Astrocyte of the cerebellum (primary cell): ENCODE measurements at places on chromosomes 5 and 9.
A peak's percentile ranks its signal among the peaks of the same experiment; 100 is the strongest.

DNA sequence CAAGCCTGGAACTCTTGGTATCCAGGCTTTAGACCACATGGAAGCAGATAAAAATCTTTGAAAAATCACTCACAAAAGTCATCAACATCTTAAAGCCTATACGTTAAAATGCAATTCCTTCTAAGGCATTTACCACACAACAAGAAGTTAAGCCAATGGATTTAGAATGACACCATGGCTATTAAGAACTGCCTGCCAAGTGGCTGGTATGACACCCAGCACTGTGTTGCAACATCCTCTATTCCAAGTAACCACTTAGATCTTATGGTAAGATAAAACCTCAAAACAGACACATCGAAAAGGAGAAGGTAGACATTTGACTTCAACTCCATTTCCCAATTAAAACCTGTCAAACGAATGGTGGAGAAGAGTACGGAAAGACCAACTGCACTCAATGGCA is 344.2 kb upstream of the SLC30A5 start:
- DNase-seq, result no peak

- no peak for DNase-seq
Observed at GRCh38 chr9:135023088-135023785, 64.2 kb upstream of the OLFM1 start.

- DNase-seq, result no peak
Observed at GRCh38 chr9:69086769-69087168, 51.2 kb downstream of the FXN start.

- DNase-seq, result no peak
Observed at GRCh38 chr9:130785940-130786508, 49.0 kb upstream of the ABL1 start.

DNA sequence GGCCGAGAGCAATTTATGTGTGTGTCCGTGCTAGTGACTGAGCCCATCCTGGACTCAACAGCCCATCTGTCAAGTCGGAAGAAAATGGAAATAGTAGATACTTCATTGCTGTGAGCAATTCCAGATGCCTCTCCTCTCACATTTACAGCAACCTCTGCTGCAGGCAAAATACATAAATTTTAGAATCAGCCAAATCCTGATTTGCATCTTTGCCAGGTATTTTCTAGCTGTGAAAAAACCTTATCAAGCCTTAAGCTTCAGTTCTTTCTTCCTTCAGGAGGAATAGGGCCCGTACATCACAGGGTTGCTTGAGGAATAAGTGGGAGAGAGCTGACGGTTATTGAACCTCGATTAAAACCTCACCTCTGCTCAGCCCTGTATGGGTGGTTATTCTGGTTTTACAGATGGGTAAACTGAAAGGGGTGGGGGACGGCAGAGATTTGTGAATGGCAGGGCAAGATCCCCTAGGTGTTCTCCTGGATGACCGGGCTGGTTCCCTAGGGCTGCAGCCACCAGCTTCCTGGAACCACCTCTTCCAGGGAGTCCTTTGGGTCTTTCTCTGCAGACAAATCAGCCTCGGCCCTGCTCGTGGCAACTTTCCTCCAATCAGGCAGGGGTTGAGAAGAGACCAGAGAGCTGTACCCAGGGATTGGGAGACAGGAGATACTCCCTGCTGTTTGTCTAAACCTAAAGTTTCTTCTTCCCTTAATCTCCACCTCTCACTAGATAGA is 5.3 kb upstream of the MSX2 start:
- DNase-seq, result no peak

DNA sequence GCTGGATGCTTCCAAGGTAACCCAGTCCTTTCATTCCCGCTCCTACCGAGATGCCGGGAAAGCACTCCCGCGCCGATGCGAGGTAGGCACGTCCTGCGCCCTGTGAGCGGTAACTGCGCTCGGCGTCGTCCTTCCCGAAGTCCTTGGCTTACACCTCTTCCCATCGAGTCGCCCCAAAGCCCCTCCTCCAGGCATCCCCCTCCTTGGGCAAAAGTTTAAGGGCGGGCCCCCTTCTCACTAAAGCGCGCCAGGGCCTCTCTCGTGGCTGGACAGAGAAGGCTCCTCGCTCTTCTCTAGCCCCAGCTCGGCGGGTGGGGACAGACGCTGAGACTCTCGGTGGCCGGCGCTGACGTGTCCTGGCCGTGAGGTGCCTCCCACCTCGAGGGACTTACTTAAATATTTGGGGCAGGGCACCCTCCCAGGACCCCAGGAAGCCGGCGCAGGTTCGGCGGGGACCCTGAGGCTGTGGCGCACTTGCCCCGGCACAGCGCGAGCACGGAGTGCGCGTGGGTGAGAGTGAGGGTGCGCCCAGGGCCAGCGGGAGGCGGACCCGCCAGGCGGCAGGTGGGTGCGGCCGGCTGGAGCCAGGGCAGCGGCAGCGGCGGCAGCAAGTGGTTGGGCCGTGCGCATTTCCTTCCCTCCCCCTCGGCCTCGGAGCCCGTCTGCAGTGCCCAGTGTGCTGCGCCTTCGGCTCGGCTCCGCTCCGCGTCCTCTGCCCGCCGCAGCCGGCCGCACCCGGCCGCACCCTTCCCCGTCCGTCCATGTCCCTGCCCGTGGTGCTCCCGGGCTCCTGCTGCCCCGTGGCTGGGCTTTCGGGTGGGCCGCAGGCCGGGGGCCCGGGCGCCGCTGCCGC is at the start of gene ENTREP1:
Gene ENTREP1, plus strand, starts transcription at position 667 of the 853 bp plus-strand sequence. Its CDS starts 95 bp downstream, at position 762.
- no peak for DNase-seq

DNA sequence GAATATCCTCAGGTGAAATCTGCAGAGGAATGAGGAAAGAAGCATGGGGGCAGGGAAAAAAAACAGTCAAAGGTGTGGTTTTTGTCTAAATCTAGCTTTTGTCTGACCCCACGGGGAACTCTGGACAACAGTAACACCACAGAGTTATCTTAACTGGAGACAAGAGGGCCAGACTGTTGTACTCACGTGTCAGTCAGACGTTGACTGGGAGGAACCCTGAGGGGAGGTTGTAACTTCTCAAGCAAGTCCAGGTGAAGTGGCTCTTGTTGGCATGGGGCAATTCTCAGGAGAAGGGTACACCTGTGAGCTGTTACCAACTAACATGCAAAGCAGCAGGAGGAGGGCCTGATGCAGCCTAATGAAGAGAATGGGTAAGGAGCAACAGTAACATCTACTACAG is 44.1 kb upstream of the SHISAL2B start:
- no peak for DNase-seq

DNA sequence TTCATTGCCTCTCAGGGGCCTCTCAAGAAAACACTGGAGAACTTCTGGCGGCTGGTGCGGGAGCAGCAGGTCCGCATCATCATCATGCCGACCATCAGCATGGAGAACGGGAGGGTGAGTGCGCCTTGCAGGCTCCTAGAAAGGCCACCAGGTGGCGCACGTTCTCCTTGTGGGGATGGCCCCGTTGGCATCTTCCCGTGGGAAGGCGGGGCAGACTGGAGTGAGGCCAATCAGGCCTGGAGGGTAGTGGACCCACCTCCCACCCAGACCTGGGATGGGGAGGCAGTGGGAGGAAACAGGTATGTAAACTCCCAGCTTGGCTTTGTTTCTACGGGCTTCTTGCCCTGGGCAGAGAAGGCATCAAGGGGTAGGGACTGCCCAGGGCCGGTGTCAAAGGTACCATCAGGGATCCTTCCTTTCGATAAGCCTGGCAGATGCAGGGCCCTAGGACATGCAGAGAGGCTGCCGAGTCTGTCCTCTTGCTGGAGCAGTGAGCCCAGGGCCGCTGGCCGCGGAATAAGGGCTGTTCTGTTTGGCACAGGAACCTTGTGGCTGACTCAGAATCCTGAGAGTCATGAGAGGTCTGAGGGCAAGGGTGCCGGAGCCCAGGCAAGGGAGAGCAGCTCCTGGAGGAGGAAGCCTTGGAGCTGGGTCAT is 18.9 kb upstream of the SPTLC1 start:
- DNase-seq, result peak; percentile 24

DNA sequence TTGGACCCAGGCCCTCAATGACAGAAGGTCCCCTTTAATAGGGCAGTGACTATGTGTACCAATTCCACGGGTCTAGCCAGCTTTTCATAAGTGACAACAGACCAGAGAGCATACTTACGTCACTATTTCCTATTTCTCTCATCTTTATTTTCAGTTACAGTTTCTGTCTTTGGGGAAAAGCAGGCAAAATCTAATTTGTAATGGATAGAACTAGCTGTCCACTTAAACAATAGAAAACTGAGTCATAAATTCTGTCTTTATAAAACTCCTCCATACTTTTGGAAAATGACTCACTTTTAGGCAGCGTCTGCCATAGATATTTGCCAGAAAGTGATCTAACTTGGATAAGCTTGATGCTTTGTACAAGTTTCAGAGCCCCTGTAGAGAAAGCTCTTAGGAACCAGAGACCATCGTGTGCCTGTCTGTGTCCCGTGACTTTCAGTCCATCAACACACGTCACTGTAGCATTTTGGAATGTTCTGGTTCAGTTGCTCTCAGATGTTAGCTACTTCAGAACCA is 101.9 kb downstream of the F2RL2 start:
- DNase-seq, result peak; percentile 97

DNA sequence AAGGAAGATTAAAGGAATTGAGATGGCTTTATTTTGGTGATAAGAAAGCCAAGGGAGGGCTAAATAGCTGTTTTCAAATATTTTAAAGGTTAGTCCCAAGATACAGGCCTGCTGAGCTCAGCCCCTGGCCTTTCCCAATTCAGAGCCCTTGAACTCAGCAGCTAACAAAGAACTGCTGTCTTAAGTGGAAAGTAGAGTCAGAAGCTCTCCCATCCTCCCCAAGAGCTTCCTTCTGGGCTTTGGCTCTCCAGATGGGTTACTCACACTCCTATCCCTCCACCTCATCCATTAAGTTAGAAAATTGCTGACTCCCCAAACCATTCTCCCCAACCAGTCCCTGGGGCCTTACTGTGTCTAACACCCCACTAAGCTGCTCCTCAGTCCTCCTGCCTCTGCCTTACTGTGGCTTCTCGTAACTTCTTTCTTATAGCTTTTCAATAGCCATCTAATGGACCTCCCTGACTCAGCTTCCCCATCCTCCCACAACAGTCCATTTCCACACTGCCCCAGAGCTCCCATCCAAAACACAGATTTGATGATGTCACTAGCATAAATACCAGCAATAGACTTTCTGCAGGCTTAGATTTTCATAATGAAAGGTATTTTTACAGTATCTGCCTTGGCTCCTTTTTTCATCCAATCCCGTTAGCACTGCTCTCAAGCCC is 239.1 kb downstream of the ENC1 start:
- DNase-seq, result no peak

GRCh38 chr9:12166518-12166917 is 526.7 kb upstream of the TYRP1 start:
- DNase-seq, result no peak

DNA sequence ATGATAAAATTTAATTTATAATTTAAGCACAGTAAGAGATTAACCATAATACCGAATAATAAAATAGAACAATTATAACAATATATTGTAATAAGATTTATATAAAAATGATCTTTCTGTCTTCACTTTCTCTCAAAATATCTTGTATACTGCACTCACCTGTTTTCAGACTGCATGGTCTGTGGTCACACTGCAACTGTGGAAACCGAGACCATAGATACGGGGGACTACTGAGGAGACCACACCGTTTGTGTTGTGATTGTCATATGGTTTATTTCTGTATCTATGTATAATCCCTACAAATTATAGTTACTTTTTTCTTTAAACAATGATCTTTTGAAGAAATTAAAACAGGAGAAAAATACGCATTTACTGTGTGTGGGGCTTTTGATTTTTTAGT is 78.8 kb upstream of the TNFAIP8 start:
- no peak for DNase-seq

DNA sequence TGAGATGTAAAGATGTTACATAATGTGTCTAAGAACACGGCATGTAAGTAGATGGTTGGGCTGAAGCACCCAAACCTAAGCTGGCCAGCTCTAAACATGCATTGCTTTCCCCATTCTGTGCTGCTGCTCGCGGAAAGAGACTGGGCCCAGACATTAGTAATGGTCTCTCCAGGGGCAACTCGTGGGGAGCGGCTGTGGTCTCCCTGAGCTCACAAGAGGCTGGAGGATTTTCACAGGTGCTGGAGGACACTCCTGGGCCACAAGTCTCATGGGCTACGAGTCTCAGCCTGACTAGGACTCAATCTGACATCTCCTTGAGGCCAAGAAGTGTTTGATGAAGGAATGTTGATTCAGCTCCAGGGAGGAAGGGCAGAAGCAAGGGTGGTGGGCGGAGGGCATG is 92.7 kb upstream of the PTCH1 start:
- no peak for DNase-seq

DNA sequence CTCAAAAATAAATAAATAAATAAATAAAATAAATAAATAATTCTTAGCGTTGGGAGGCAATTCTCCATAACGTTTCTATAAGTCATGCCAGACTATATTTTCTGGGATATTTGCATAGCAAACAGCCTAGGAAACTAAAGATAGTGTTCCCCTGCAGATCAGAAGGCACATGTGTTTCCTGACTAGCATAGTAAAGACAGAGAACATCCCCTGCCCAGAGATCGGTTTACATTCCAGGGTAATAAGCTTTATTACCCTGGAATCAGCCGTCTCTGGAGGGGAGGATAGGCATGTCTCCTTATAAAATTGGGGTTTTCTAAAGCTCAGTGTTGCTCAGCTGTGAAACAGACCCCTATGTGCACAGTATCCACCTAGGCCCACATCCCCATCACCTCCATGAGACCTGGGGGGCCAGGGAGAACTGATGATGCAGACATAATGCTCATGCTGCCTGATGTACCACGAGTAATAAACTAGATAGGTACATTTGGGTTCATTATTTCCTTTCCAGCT is 36.9 kb upstream of the IFNK start:
- no peak for DNase-seq
